Activated CD4-positive, alpha-beta T cell treated with anti-CD3 and anti-CD28 coated beads for 36 hours (primary cell): ENCODE measurements at places on chromosomes 1 and 21. TPM values are rescaled to one million over a fixed set of nuclear protein-coding genes. Genes with fewer than 3 reads are reported as not detected.

DNA sequence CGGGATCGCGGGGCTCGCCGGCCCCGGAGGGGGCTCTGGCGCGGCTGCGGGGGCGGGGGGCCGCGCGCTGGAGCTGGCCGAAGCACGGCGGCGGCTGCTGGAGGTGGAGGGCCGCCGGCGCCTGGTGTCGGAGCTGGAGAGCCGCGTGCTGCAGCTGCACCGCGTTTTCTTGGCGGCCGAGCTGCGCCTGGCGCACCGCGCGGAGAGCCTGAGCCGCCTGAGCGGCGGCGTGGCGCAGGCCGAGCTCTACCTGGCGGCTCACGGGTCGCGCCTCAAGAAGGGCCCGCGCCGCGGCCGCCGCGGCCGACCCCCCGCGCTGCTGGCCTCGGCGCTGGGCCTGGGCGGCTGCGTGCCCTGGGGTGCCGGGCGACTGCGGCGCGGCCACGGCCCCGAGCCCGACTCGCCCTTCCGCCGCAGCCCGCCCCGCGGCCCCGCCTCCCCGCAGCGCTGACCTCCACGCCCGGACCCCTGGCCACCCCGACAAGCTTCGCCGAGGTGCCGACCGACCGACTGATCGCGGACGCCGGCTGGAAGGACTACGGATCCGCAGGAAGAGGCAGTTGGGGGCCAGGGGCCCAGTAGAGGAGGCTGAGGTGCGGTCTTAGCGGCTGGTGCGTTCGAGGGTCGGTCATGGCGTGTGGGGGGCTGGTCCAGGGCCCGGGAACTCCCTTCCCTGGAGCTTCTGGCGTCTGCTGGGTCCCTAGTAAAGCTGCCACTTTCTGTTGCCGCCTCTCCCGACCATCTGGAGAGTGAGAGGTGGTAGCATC, 711 bp downstream of the TRNP1 start:
- peaks cover 49% of the 10 kb centered on the region for H3K27me3 ChIP-seq
- H3K4me1 ChIP-seq = peaks cover 19% of the 10 kb centered on the region
- peak; percentile 60 for DNase-seq
- no peaks in the 10 kb centered on the region for H3K36me3 ChIP-seq

DNA sequence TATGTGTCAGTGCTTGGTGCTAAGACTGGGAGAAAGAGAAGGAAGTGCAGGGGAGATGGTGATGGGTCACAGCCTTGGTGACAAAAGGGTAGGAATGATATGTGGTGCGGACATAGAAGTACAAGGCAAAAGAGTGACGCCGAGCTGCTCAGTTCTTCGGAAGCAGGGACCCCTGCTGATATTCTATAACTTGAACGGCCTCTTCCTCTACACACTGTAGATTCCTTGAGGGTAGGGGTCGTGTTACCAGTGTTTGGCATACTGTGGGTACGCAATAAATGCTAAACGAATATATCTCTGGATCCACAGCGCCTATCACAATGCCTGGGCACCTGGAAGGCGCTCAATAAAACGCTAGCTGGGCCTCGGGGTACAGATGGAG, 488 bp downstream of the DBT start:
- H3K4me3 ChIP-seq = no peak overlapping the region
- no peak overlapping the region for H3K27ac ChIP-seq
- peaks cover 18% of the 10 kb centered on the region for H3K4me1 ChIP-seq
- H3K27me3 ChIP-seq = no peaks in the 10 kb centered on the region
- no peak for DNase-seq

GRCh38 chr1:65991694-65992093, 199.0 kb downstream of the PDE4B start:
- H3K27ac ChIP-seq = no peak overlapping the region
- H3K4me3 ChIP-seq = no peak overlapping the region
- H3K36me3 ChIP-seq = no peaks in the 10 kb centered on the region
- DNase-seq = no peak

DNA sequence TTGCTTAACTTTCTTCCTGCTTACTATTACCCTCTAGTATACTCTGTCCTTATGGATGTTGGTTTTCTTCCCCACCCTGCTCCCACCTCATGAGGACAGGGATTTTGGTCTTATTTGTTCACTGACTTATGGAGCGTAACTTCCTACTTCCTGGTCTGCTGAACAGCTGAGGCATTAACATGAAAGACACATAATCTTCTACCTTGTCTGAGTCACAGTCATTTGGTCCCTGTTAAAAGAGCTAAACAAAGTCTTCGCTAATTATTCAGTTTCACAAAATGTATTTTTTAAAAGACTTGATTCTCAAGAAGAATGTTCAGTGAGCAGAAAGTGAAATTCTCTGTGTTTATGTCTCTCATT, 18.5 kb downstream of the RNASEL start:
- peaks cover 9% of the 10 kb centered on the region for H3K36me3 ChIP-seq
- H3K4me3 ChIP-seq = no peak overlapping the region
- peaks cover under 1% of the 10 kb centered on the region for H3K4me1 ChIP-seq
- no peaks in the 10 kb centered on the region for H3K27me3 ChIP-seq
- H3K27ac ChIP-seq = no peak overlapping the region
- DNase-seq = no peak

- H3K4me1 ChIP-seq = peaks cover 22% of the 10 kb centered on the region
- peaks cover 2% of the 10 kb centered on the region for H3K27me3 ChIP-seq
- peak overlapping the region; percentile 71 for H3K4me3 ChIP-seq
Observed at GRCh38 chr1:23423415-23424292, 894 bp downstream of the TCEA3 start.

- H3K4me3 ChIP-seq = no peak overlapping the region
- DNase-seq = no peak
- no peak overlapping the region for H3K27ac ChIP-seq
- no peaks in the 10 kb centered on the region for H3K27me3 ChIP-seq
- H3K4me1 ChIP-seq = peaks cover 34% of the 10 kb centered on the region
- no peaks in the 10 kb centered on the region for H3K36me3 ChIP-seq
Observed at GRCh38 chr1:221992427-221992826, 250.5 kb upstream of the DUSP10 start.

GRCh38 chr1:206580438-206581113, 31.7 kb downstream of the EIF2D start:
- no peak for DNase-seq
- peak overlapping the region; percentile 99 for H3K27ac ChIP-seq
- peak overlapping the region; percentile 72 for H3K4me3 ChIP-seq
- no peaks in the 10 kb centered on the region for H3K27me3 ChIP-seq
- H3K36me3 ChIP-seq = peaks cover 85% of the 10 kb centered on the region

DNA sequence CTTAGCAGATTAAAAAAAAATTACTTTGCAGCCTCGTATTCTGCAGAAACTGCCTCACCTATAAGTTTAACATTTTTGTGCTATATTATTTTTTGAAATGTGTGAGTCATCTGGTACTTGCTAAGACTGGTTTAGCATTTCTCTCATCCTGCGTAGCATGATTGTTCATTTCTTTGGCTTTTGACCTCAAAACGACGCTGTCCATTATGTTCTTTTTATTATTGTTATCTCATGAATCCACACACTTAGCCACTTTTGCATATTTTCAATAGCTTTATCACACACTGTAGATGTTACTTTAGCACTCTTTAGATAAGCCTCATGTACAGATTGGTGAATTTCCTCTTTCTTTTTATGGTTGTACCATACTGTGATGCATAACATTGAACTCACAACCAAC, 1004.9 kb upstream of the NCAM2 start:
- no peaks in the 10 kb centered on the region for H3K27me3 ChIP-seq
- no peak overlapping the region for H3K4me3 ChIP-seq
- no peak overlapping the region for H3K27ac ChIP-seq
- H3K4me1 ChIP-seq = no peaks in the 10 kb centered on the region

DNA sequence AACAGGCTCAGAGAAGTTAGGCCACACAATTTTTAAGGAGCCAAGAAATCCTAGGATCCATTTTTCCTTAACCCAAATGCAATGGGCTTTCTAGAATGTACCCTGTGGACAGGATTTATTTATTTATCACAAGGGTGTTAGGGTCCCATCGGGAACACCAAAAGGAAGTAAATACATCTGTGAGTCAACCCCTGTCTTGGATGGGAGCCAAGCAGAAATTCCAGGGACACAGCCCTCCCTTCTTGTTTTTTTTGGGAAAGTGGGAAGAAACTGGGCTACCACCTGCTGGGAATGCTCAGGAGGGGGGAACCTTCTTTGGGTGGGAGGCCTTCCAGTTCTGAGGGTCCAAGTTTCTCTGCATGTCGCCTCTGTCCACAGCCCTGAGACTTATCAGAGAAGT, 1.3 kb downstream of the CRNN start:
- H3K4me1 ChIP-seq = no peaks in the 10 kb centered on the region
- no peak overlapping the region for H3K27ac ChIP-seq
- H3K27me3 ChIP-seq = peaks cover 8% of the 10 kb centered on the region
- H3K36me3 ChIP-seq = no peaks in the 10 kb centered on the region
- H3K4me3 ChIP-seq = no peak overlapping the region

DNA sequence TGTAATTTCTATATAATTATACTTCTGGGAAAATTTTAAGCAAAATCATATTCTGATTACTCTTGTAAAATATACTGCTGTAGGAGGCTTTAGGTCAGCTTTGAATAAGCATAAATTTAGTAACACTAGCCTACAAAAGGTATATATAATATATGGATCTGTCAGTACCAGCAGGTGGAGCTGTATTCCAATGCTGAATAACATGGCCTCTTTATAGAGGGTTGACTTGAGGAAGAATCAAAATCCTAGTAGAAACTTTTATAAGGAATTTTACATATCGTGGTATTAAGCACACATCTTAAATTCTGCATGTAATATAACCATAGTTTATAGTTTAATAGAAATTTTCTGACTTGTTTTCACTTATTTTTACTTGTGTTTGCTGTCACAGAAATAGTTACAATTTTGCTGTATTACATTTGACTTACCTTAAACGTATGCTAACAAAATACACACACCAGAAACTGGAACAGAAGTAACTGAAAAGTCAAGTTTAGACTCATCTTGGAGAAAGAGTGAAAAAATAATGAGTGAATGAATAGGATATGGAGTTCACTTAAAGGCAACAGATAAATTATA, 79.3 kb downstream of the HMCN1 start:
- DNase-seq = peak; percentile 8
- H3K4me1 ChIP-seq = no peaks in the 10 kb centered on the region
- H3K4me3 ChIP-seq = no peak overlapping the region
- H3K27ac ChIP-seq = no peak overlapping the region

DNA sequence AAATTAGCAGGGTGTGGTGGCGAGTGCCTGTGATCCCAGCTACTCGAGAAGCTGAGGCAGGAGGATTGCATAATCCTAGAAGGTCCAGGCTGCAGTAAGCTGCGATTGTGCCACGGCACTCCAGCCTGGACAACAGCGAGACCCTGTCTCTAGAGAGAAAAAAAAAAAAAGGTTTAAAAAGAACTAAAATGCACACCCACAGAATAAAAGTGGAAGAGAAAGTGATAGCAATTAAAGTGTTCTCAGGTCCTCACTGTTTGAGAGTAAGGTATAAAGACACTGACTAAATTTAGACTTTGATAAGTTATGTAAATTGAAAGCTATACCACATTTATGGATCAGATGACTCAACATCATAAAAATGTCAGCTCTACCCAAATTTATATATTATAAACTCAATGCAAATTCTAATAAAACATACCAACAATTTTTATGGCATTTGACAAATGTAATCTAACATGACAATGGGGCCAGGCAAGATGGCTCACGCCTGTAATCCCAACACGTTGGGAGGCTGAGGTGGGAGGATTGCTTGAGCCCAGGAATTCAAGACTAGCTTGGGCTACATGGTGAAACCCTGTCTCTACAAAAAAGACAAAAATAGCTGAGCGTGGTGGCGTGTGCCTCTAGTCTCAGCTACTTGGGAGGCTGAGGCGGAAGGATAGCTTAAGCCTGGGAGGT, 11.8 kb downstream of the ZBTB17 start:
- peaks cover 30% of the 10 kb centered on the region for H3K36me3 ChIP-seq
- H3K4me3 ChIP-seq = peak overlapping the region; percentile 54
- peak; percentile 31 for DNase-seq
- peak overlapping the region; percentile 98 for H3K27ac ChIP-seq
- H3K27me3 ChIP-seq = no peaks in the 10 kb centered on the region
- peaks cover 93% of the 10 kb centered on the region for H3K4me1 ChIP-seq

GRCh38 chr1:170219163-170219562, 73.4 kb downstream of the NTMT2 start:
- H3K4me1 ChIP-seq = peaks cover 4% of the 10 kb centered on the region
- no peaks in the 10 kb centered on the region for H3K36me3 ChIP-seq
- H3K27me3 ChIP-seq = peaks cover 28% of the 10 kb centered on the region
- no peak for DNase-seq

The TMCO4 gene
- total RNA-seq = 15.6 TPM

The ACOT11 gene
- 2.0 TPM for total RNA-seq

The LYPD8 gene
- total RNA-seq = not detected

The TSPAN1 gene
- total RNA-seq = not detected

The GABPB2 gene
- 16.6 TPM for total RNA-seq

The OR6Y1 gene
- not detected for total RNA-seq

The MAGI3 gene
- total RNA-seq = 6.7 TPM
